ENCODE measurements at places on chromosomes 11 and 22.

DNA sequence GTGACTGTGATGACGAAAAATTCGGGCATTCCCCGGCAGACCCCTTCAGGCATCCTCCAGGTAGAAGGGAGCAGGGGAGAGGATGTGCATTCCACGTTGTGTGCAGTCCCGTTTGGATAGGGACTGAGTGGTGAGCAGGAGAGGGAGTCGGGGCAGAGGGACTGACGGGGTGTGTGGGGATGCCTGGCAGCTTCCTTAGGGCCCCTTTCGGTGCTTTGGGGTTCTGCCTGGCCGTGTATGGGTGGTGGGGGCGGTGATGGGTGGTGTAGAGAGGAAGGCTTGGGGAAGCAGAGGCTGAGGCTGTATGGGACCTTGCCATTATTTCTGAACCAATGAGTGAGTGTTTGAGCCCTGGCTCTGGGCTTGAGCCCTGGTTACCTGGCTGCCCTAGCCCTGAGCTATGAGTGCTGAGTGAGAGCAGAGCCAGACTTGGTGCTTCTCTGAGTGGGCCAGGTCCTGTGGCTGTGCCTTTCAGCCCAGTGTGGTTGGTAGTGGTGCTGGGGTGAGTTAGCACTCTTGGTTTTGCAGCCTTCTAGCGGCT, 914 bp downstream of the INPPL1 start:
- DNase-seq, result no peak

GRCh38 chr22:50157709-50158375, 12.7 kb upstream of the PANX2 start:
- DNase-seq, result no peak

- no peak for DNase-seq
Measured at GRCh38 chr22:36756746-36757655, 18.9 kb downstream of the IFT27 start.

DNA sequence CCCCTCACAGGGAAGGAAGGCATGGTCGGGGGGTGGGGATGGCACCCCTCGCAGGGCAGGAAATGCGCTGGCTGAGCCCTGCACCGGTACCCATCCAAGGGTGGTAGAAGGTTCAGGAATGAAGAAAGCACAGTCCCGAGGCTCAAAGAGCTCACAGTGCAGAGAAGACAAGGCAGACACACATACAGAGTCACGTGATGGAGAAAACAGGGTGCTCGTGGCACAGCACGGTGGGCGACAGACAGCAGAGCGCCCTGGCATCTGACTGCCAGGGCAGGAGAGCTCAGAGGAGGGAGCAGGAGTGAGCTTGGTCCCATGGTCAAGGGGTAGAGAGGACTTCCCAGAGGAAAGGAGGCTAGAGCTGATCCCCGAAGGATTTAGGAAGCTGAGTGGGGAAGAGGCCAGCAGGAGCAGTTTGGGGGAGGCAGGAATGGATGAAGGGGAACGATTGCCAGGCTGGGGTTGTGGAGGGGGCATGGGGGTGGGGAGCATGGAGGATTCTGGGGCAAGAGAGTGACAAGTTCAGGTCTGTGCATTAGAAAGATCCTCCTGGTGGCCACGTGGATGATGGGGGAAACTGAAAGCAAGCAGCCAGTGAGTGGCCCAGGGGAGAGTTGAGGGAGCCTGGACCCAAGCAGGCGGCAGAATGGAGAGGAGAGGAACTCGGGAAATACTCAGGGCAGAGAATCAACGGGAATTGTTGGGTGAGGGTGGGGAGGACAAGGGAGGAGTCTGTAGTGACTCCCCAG, 43.9 kb downstream of the PDE2A start:
- no peak for DNase-seq

DNA sequence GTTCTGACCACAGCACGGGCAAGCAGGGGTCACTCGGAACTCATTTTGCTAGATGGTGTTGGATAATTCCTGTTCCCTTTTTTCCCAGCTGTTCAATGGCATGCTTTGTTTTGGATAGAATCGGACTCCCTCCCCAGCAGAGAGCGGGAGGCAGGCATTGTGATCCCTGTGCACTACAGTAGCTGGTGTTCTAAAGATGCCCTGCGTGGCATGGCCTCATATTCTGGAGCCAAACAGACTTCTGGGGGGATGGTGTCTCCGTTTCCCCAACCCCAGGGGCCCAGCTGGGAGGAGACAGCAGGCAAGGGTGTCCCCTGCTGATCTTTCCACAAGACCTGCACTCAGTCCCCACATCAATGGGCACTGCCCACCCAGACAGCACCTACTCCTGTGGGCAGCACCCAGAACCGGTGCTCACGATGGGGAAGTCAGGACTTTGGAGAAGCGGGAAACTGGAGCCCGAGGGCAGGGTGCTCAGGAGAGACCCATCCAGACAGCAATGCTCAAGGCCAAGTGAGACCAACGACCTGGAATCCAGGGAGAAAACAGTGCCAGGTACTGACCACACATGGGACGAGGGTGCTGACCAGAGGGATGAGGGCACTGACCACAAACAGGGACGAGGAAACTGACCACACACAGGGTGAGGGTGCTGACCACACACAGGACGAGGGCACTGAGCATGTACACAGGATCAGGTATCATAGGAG, 934.9 kb downstream of the BRD1 start:
- no peak for DNase-seq

DNA sequence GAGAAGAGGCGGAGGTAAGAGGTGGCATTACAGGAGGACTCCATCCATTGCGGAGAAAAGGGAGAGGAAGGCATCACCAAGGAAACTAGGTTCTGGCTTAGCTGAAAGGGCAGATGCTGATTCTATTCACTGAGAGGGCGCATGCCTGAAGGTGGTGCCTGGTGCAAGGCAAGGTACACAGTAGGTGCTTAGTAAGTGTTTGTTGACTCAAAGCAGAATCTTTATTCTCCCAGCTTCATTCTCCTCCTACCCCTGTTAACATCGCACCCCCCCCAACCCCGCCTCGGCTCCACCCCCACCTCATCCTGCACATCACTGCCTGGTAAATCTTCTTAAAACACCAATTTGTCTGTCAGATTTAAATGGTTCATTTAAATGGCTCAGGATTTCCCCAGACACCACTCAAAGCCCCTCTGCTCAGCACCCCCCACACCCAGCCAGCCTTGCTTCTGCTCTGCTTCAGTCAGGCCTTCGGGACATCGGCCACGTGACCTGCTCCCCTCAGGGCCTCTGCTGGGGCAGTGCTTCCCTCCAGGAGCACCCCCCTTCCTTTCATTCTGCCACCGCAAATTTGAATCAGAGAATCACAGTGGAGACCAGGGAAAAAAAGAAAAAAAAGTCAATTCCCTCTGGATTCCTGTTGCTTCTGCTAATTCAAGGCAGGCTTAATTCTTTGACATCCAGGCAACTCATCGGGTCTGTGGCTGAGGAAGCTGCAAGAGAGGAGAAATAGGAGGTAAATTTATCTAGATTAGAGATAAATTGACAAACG, 17.8 kb upstream of the RCN1 start:
- DNase-seq, result peak; percentile 76

DNA sequence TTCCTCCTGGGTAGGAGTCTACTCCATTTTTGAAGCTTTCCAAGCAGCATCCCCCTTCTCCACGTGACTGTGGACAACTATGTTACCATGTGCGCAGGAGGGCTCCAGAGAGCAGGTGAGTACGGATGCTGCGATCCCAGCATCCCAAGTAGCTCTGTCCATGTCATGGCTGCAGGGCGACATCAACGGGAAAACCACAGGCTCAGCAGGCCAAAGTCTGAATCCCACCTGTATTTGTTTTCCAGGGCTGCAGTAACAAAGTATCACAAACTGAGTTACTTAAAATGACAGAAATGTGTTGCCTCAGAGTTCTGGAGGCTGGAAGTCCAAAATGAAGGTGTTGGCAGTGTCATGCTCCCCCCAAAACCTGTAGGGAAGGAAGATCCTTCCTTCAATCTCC, 40.3 kb downstream of the MCHR1 start:
- no peak for DNase-seq

DNA sequence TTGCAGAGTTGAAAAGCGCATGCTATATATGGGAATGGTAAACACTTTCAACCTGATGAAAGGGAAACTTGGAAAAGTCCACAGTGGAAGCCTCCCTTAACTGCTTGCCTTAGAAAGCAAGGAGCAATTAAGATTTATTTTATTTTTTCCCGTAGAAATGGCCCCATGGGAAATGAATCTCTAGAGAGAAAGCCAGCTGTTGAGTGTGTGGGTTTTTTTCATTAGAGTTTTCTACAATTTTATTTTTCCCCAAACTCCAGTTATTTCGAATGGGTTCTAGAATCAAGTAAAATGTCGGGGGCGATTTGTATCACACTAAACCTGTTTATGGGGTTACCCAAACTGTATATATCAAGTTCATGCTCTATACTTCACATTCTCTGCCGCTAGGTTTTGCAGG, at the start of gene OR5M3:
TSS of gene OR5M3 (minus strand) at position 101 of the 400 bp plus-strand sequence. CDS start 2,855 bp downstream, outside the sequence.
- no peak for DNase-seq

GRCh38 chr22:46968848-46969247, 206.4 kb downstream of the TBC1D22A start:
- DNase-seq, result no peak

GRCh38 chr22:33073989-33074418, 15.8 kb upstream of the SYN3 start:
- DNase-seq, result no peak

DNA sequence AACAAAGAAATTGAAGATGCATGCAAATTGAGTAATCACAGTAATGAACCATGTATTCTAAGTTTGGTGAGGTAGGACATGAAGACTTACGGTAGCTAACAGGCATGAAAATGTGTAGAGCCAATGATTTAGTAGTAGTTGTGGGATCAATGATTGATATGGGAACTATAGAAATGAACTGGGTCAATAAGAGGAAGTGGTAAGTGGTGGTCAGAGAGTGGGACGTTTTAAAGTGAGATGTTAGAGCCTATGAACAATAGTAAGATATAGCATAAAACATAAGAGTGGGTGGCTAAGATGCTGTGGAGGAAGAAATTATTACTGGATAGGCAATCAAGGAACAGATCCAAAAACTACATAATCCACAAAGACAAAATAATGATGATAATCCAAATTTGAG, 45.0 kb downstream of the DLG2 start:
- no peak for DNase-seq

- no peak for DNase-seq
Measured at GRCh38 chr11:77074626-77075221, 8.0 kb downstream of the CAPN5 start.

GRCh38 chr11:58905721-58906547, 33.4 kb upstream of the GLYATL1 start:
- peak; percentile 95 for DNase-seq

DNA sequence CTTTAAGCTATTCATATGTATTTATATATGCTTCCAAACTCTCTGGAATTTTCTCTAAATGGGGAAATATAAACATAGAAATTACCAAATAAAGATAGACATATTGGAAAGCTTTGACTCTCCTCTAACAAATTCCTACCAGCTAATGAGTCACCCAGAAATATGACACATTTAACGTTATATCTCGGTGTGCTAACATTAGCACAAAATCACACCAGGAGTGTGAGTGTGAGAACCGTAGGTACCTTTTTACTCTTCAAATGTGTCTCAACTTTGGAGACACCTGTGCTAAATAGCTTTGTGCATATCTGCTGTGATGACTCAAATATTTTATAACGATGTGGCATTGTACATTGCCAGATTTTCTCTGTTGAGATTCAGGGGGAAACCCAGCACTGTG, 714.4 kb downstream of the METTL15 start:
- peak; percentile 29 for DNase-seq

DNA sequence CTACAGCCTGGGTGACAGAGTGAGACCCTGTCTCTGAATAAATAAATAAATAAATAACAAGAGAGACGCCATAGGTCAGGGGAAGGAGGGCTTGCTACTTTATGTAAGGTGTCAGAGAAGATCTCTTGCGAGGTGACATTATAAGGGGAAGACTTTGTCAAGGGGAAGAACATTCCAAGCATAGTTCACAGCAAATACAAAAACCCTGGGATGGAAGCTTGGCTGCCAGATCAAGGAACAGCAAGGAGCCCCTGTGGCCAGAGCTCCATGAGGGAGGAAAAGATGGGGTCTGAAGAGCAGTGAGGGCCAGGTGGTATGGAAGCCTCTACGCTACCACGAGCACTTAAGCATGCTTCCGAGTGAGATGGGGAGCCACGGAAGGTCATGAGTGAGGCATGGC, 62.3 kb downstream of the AHNAK start:
- DNase-seq, result peak; percentile 15

- DNase-seq, result no peak
Measured at GRCh38 chr22:23245045-23245798, 64.9 kb downstream of the BCR start.

DNA sequence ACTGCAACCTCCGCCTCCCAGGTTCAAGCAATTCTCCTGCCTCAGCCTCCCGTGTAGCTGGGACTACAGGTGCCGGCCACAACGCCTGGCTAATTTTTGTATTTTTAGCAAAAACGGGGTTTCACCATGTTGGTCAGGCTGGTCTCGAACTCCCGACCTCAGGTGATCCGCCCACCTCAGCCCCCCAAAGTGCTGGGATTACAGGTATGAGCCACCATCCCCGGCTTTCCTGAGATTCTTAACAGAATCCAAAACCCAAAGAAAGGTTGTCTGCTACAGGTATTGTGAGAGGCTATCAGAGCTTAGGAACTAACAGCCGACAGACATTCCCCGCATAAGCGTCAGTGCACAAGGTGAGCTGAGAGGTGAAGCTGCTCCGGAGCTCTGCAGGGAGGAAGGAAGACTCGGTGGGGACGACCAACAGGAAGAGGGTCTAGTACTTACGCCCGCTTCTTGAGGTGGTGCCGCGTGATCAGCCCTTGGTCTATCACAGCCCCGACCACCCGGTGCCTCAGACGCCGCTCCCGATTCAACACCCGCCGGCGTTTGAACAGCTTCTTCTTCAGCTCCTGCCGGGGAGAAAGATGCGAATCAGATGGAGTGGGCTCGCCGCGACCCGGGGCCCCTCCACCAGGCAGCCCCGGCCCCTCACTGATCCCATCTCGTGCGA, 470 bp downstream of the C11orf98 start:
- no peak for DNase-seq

DNA sequence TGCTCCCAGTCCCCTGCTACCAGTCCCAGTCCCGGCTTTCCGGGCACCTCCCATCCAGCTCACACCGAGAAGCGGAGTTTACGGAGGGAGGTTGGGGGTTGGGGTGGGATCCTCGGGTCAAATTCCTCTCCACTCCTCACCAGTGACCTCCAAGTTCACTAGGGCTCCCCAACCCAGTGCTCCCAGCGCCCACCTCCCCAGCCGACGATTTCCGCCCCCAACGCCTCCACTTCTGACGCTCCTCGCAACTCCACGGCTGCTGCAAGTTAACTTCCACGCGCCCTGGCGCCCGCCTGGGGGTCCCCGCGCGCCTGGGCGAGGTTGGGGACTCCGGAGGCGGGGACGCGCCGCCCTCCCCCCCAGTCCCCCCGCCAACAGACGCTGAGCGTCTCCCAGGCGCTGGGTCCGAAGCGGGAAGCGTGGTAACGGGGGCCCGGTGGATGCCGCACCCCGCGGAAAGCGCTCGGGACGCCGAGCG, 526 bp downstream of the TPST2 start:
- DNase-seq, result peak; percentile 26
